ENCODE measurements at places on chromosomes 2 and 18.

DNA sequence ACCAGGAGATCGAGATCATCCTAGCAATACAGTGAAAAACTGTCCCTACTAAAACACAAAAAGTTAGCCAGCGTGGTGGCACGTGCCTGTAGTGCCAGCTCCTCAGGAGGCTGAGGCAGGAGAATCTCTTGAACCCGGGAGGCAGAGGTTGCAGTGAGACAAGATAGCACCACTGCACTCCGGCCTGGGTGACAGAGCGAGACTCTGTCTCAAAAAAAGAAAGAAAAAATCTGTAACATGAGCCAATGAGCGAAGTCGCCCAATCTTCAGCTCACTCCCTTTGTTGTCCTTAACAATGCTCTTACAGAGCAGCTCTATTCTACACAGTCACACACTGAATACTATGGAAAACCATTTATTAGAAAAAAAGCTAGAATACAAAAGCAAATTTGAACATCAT lies 22.0 kb downstream of the FAM98A start:
- no peak for DNase-seq

GRCh38 chr2:7437716-7438632 lies 520.8 kb downstream of the RNF144A start:
- no peak for DNase-seq

- no peak for DNase-seq
These were observed 3.2 kb downstream of the UBE2E3 start for GRCh38 chr2:180983468-180984242.

GRCh38 chr2:105868060-105868459 lies 123.3 kb downstream of the NCK2 start:
- DNase-seq = no peak

- DNase-seq = no peak
These were observed 2.4 kb upstream of the CELF4 start for GRCh38 chr18:37567994-37568359.

GRCh38 chr2:239724851-239725550 lies 300.1 kb downstream of the NDUFA10 start:
- DNase-seq = no peak

DNA sequence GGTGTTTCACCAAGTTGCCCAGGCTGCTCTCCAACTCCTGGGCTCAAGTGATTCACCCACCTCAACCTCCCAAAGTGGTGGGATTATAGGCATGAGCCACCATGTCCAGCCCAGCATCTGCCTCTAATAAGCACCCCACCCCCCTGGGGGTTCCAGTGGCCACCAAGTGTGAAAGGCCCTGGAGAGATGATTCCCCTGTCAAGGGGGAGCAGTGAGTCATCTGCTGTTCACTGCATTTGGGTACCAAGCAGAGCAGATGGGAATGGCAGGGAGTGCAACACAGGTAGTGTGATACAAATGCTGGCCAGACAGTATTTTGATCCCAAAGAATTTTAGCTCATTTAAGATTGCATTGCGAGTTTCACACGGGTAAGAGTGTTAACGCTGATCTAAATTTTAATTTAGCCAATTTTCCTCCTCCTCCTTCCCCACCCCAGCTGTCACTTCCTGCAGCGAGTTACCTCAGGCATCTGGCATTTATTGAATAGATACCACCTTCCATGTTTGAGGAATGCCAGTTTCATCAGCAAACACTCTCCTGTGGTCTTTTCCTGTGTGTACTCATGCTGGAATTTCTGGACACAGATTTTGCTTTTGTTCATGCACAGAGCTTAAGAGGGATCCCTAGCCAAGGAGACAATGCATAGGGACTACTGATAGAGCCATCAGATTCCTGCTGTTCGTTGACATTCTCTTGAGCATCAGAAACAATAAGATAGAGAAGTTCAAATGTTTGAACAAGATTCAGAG lies 32.4 kb upstream of the NCK2 start:
- no peak for DNase-seq

GRCh38 chr2:201797175-201797840 lies 9.0 kb upstream of the CDK15 start:
- DNase-seq = no peak

- no peak for DNase-seq
These were observed 242.3 kb upstream of the COPS8 start for GRCh38 chr2:236843161-236843968.

DNA sequence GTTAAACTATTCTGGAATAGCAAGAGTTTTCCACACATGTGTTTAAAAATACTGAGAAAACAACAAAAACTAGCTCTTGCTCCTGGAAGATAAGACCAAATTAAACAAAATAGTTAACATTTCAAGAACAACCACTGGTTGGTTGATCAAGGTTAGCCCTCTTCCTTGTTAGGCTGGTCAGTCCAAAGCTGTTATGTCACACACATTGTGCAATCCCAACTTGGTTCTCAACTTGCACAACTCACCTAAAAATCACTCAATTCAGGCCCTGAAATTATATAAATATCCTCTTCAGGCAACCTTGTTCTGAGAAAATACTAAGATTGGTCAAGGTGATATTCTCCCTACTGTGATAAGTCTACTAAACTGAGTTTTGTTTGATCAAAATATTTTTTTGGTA lies 169.7 kb upstream of the LRP1B start:
- DNase-seq = no peak

- DNase-seq = no peak
These were observed 232.9 kb downstream of the GULP1 start for GRCh38 chr2:188524519-188525113.

GRCh38 chr18:31655354-31655753 lies 29.0 kb downstream of the B4GALT6 start:
- no peak for DNase-seq

DNA sequence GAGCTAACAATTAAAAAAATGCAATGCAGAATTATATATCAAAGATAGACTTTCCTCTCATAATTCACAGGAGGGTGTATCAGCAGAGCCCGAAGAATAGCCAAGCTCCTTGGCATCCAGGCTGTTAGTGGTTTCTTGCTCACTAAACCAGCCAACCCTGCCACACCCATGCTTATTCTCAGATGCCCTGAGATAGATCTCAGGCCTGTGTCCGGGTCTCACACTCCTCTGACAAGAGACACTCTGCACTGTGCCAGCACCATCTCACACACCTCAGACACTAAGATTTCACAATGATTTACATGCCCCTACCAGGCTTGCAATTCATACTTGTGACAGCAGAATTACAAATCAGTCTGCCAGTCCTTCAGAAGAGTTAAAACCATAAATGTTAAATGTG lies 64.5 kb downstream of the OSBPL1A start:
- DNase-seq = no peak

DNA sequence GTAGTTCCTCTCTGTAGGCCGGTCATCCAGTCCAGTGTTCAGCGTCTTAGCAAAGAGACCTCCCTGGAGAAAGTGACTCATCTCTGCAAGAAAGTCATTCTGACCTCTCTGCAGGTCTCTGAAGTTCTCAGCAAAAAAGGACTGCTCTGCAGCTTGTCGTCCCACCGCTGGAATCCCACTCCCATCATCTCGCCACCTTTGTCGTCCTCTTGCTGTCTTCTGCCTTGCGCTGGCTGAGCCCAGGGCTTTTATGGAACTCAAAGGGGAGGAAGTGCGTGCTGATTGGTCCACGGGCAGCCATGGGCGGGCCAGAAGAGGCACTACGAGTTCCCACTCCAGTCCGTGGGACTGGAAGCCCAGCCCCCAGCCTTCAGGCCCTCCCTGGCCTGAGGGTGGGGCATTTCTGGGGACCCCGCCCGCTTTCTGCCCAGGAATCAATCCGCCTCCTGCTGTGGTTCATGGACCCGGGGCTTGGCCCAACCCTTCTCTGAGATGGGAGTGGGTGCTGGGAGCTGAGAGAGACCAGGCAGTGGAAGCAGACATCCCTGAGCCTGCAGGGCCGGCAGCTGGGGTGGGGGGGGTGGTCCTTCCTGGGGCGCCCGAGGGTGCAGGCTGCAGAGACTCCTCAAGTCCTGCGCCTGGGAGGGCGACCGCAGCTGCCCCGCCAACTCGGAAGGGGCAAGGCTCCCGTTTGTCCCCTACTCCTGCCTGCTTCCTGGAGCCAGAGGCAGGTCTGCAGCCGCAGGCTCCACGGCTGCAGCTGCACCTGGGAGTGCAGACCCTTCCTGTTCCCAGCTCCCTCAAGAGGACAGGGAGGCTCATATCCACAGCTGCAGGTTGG lies 660.7 kb upstream of the RAB6C start:
- DNase-seq = no peak

DNA sequence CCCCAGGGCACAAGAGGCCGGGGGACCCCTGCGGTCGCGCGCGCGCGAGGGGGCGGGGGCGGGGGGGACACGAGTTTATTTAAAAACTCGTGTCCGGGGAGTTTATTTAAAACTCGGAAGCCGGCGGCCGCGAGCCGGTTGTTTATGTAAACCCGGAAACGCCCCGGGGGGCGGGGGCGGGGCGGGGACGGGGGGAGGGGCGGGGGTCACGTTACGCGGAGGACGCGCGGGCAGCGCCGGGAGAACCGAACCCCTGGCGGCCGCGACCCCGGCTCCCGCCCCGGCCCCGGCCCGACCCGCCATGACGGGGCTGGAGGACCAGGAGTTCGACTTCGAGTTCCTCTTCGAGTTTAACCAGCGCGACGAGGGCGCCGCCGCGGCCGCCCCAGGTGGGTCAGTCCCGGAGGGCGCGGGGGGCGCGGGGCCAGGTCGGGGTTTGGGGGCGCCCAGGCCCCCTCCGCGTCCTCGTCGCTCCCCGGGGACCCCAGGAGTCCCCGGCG lies 4.4 kb downstream of the NFATC1 start:
- DNase-seq = no peak

DNA sequence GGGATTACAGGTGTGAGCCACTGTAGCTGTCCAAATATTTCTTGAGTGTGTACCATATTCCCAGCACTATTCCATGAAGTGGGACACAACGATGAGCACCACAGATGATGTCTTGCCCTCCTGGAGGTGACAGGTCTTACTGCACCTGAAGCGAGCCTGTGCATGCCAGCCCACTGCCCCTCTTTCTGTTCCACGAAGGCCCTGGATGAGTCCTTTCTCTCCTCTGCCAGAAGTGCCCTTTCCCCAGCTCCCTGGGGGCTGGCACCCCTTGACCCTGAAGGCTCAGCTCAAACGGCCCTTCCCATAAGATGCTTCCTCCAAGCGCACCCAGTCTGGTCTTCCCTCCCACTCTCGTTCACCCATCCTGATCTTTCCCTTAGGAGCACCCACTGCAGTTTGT lies 5.5 kb downstream of the ATP6V1B1 start:
- DNase-seq = no peak

DNA sequence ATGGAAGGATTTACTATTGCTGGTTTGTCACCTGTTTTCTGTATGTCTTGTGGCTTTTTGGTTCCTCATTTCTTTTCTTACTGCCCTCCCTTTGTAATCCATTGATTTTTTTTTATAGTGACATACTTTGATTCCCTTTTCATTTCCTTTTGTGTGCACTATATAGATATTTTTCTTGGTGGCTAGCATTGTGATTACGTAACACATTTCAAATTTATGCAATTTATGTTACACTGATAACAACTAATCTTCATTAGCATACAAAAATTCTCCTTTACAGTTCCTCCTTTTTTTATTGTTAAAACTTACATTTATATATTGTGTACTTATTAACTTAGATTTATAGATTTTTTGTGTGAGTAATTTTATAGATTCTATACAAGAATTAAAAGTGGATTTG lies 80.6 kb downstream of the OTX1 start:
- DNase-seq = no peak

DNA sequence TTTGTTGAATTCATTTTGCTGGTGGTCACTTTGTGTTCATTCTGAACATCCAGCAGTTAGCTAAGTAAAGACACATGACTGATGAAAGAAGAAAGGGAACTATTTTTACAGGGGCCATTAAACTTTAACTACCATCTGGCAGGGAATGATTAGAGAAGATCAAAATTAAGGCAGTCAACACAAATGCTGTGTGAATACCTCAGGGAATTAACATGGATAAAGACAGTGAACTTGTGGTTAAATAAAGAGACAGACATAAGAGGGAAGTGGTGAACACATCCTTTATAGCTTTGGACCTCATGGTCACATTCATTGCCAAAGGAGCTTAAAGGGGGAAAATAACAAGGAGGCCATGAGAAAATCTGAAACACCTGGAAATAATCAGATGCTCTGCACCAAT lies 52.6 kb upstream of the ATP5MC3 start:
- DNase-seq = no peak

DNA sequence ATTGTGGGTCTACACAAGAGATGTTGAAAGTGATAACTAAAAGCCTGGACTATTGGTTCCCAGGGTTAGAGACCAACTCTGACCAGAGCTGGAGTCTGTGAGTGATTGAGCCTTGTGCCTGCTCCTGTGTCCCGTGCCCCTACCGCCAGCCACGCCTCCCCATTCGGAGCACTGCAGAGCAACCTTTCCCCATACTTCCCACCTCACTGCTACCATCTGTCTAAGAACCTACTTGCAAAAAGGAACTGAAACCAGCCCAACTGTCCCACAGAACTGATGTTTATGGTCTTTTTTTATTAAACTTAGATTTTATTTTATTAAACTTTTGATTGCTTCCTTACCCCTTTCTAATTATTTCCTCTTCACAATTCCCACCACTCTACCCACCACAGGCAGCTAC lies 300.3 kb upstream of the MGAT5 start:
- DNase-seq = no peak

GRCh38 chr2:109699646-109700045 lies 85.5 kb downstream of the SOWAHC start:
- DNase-seq = no peak

DNA sequence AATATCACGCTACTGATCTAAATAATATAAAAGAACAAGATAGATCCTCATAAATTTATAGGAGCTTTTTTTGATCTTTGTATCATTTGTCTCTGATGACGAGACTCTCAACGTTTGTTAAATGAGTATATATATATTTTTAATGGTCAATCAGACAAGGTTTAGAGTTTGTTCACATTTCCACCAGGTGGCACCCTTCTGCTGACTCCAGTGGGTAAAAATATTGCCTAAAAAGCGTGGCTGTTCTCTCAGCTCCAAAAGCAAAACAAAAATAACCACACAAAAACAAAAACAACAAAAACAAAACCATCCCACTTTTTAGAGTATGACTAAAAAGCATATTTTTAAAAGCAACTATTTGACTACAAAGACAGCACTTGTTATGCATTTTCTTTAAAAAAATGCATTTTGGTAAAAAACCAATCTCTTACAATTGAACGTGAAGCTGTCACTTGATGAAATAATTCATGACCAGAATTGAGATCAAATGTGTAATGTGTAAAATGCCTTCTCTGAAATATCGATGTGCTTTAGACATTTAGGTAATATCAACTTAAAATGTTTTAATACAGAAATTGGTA lies 723.2 kb downstream of the DPP10 start:
- no peak for DNase-seq

DNA sequence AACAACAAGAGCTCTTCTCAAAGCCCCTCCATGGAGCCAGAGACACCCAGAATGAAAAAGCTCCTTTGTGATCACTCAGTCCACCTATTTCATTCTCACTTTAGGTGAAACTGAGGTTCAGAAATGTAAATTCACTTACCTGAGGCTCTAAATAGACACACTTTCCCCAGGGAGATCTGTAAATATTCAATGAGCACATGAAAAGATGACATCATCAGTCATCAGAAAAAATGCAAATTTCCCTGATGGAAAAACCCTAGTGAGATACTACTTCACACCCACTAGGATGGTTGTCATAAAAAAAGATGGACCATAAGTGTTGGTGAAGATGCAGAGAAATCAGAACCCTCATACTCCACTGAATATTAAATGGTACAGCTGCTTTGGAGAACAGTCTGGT lies 339.2 kb downstream of the EN1 start:
- no peak for DNase-seq

Data from activated CD4-positive, alpha-beta T cell treated with anti-CD3 and anti-CD28 coated beads for 24 hours (primary cell).